ENCODE measurements at places on chromosomes 3 and 15.

- DNase-seq, result no peak
Observed at GRCh38 chr3:196162679-196163078, 48.5 kb downstream of the ZDHHC19 start.

DNA sequence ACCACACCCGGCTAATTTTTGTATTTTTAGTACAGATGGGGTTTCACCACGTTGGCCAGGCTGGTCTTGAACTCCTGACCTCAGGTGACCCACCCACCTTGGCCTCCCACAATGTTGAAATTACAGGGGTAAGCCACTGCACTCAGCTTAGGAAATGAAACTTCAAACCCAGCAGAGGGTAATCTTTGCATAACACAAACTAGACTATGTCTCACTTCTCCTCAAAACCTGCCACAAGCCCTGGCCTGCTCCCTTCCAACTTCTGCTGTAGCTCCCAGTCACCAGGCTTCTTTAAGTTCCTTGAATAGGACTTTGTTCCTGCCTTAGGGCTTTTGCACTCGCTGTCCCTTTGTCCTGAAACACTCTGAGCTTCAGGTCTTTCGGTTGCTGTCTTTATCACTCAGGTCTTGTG lies 39.2 kb upstream of the SEMA4B start:
- DNase-seq, result no peak

- DNase-seq, result peak; percentile 58
Observed at GRCh38 chr15:55289746-55290527, at the start of gene RAB27A. Gene RAB27A, minus strand, starts transcription at chr15:55289813. Its CDS starts 54,879 bp downstream, at chr15:55234934.

GRCh38 chr3:167318306-167318705 lies 61.8 kb downstream of the ZBBX start:
- no peak for DNase-seq

DNA sequence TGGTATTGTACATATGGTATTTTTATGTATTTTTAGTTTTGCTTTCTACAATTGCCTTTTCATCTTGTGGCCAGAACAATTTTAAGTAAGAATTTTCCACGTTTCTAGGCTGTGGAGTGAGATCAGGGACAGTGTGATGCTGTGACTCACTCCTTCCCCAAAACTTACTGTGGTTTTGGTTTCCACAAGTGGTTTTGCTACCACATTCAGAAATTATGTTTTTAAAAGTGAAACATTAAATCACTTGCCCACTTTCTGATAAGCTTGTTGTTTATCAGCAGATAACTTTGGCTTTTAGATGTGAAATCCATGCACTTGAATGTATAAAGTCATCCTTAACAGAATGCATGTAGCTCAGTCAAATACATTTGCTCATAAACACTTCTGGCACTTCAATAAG lies 192.2 kb upstream of the THRB start:
- DNase-seq, result no peak

DNA sequence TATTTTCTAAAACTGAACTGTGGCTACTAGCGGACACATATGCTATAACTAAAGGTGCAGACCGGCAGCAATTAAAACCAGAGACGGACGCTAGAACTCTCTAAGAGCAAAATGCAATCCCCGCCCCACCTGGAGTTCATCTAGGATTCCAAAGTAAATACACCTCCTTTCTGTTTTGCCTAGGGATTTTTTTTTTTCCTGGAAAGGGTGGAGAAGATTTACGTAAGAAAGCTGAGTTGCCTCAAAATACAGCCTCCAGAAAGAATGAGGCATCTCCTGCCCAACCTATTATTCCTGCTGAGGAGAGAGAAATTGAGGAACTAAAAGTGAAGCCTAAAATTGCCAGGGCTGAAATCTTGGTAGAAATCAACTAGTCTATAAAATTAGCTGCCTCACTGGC lies 150.2 kb downstream of the TP63 start:
- DNase-seq, result no peak

DNA sequence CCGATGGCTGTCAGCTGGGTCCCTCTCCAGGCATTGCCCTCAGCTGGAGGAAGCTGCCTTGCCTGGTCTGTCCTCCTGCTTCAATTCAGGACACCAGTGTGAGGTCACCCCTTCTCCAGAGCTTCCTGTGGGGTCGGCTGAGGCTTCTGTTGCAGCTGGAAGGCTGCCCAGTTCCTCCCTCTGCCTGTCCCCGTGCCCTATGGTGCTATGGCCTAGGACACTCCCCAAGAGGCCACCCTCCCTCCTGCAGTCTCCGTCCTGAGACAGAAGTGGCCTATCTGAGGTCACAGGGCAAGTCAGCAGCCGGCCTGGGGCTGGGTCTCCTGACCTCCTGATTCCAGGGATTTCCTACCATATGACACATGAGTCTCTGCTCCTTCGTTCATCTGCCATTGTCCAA lies 57.9 kb downstream of the RASGRF1 start:
- DNase-seq, result no peak

DNA sequence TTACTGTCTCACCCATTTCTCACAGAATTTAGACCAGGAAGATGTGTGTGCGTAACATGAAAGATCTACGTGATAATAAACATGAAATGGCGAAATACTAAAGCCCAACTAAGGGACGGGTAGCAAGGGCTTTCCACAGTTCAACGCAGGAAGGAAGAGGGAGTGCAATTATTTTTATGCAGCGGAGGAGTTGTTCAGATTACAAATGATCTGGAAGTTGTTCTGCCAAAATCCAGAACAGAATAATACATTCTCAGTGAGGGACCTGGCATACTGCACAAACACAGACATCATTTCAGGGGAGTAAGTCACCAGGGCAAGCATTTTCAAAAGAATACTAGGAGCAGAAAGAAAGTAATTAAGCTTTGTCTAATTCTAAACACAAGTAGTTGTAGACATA lies 133.6 kb upstream of the RAP2B start:
- DNase-seq, result no peak
